NCI-H510A (cell line): ENCODE measurements at places on chromosomes 5 and 9.

DNA sequence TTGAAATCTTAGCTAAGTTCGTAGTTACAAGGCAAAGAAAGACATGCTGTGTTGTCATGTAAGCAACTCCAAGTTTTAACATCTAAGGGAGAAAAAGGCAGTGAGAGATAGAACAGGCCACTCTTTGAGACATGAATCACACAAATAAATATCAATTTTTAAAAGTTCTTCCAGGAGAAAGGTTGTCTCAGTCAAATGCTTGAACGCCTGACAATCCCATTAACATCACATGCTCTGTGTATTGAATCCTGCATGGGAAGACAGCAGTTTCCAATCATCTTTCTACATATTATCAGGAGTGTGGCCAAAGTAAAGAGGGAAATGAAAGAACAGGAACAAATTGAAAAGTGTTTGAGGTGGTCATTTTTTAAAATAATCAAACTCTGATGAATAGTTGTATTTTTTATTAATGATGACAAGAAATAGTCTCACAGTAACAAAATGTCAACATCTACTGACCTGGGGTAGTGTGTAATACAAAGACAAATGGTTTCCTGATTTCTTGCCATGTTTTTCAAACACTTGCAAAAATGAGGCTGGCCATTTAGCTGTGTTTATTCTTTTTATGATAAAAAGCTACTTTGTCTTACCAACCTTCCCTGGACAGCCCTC is 6.4 kb upstream of the C6 start:
- DNase-seq = no peak

GRCh38 chr9:134800791-134801339 is 79.7 kb upstream of the FCN2 start:
- no peak for DNase-seq

GRCh38 chr5:36017004-36017403 is 25.8 kb upstream of the UGT3A1 start:
- no peak for DNase-seq

- no peak for DNase-seq
These were observed 211.9 kb downstream of the ACTL7B start for GRCh38 chr9:108643731-108644510.

DNA sequence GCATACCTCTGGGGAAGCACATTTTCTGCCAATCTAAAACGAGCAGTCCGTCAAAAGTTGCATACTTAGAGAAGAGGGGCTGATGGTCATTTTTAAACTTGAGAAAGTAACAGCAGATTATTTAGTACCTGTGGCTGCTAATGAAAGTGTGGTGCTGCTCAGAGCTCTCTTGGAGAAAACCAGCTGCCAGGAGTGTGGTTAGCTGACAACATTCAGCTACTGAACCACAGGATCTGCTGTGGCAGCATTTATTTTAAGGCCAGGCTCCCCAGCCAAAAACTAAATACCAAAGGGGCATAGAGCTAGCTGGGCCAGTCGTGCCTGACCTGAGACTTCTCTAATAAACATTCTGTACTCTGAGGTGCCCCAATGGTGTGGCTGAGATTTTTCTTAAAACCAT is 203.6 kb downstream of the EDIL3 start:
- DNase-seq = no peak
